CD4-positive, alpha-beta T cell treated with Interleukin-17A for 4 hours (primary cell): ENCODE measurements at places on chromosomes 3 and 15.

- DNase-seq, result peak; percentile 47
Measured at GRCh38 chr3:112973325-112974177, 1.4 kb downstream of the CD200R1 start.

- DNase-seq, result no peak
Measured at GRCh38 chr15:55322467-55322866, 3.4 kb downstream of the PIGB start.

DNA sequence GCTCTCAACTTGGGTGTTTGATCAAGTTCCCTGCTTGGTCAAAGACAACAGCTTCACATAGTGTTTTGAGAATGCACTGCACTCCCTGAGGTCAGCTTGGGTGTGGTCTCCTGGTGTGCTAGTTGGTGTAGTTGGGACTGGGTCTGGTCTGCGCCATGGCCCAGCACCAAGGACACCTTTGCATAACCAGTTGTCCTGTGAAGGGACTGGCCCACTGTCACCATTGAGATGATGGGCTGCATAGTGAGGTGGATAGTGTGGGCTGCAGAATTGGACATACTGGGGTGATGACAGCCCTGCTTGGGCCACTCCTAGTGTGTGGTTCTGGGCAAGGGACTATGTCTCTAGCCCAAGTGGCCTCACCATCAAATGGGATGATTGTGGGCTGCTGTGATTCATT is 9.5 kb downstream of the RPSA start:
- DNase-seq, result no peak

DNA sequence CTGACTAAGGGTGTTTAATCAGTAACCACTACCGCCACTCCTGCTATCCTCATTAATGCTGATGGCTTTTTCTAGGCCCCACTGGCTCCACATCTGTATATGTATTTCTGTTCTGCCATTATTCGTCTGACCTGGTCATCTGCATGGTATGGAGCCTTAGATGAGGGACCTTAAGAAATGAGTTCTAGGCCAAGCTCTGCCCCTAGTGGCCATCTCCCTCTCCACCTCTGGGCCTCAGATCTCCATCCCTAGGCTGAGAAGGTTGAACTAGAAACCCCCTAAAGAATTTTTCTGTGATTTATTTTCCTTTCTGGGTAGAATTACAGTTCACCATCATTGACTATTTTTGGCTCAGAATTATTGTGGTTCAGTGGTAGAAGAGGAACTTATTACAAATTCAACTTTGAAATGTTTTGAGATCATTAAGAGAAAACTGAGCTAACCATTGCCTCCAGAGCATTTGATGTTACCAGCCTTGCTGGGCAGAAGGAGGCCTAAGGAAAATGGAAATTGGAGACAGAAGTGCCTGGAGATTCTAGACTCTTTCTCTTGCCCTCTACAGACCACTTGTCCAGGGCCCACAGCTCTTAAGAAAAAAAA is 325.2 kb upstream of the NR2E3 start:
- no peak for DNase-seq

DNA sequence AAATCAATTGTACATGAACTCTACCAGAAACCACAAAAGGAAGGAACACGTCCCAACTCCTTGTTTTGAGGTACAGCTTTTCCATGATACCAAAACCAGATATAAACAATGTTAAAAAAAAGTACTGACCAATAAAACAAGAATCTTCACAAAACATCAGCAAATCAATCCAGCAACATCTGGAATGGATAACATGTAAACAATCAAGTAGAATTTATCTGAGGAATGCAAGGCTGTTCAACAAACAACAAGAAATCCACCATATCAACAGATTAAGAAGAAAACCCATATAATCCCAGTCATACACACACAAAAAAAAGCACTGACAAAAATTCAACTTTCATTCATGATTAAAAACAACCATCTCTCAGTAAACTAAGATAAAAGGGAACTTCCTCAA is 26.7 kb downstream of the TJP1 start:
- no peak for DNase-seq

GRCh38 chr3:71197841-71198565 is 385.5 kb downstream of the FOXP1 start:
- no peak for DNase-seq

- no peak for DNase-seq
Measured at GRCh38 chr3:5078151-5078550, 43.9 kb upstream of the ARL8B start.

DNA sequence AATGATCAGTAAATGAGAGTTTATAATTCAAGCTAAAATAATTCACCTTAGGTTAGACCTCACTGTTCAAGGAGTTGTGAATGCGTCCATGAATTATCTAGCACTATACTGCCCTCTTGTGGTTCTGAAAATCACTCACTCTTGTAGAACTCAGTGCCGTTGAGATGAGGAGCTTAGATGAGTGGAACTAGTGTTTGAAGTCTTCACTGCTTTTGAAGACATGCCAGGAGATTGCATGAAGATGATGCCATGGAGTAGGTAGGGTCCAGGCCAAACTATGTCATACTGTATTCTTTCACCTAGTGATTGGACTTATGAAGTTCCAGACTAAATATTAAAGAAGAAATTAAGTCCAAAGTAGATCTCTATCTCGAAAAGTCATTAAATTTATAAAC is 28.8 kb downstream of the LYSMD4 start:
- DNase-seq, result peak; percentile 39
